CD4-positive, alpha-beta T cell treated with Interleukin-4 for 1 hour (primary cell): ENCODE measurements at places on chromosomes 1 and 21.

DNA sequence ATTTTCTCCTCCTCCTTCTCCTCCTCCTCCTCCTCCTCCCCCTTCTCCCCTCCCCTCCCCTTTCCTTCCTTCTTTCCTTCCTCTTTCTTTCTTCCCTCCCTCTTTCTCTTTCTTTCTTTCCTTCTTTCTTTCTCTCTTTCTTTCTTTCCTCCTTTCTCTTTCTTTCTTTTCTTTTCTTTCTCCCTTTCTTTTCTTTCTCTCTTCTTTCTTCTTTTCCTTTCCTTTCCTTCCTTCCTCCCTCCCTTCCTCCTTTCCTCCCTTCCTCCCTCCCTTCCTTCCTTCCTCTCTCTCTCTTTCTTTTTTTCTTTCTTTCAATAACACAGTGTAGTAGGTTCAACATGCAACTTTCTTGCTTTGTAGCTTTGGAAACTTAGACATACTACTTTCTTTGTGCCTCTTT, 46.3 kb upstream of the ADGRL2 start:
- DNase-seq: no peak

GRCh38 chr1:90273241-90273774, 278.4 kb downstream of the ZNF326 start:
- no peak for DNase-seq

- no peak for DNase-seq
These were observed 591.2 kb downstream of the SMYD3 start for GRCh38 chr1:245915841-245916240.

- DNase-seq: no peak
These were observed 106.8 kb upstream of the C1orf174 start for GRCh38 chr1:4006676-4007374.

GRCh38 chr21:32576011-32576410, 9.3 kb downstream of the TCP10L start:
- DNase-seq: no peak

- DNase-seq: no peak
These were observed 13.2 kb downstream of the IER5 start for GRCh38 chr1:181101581-181102226.

DNA sequence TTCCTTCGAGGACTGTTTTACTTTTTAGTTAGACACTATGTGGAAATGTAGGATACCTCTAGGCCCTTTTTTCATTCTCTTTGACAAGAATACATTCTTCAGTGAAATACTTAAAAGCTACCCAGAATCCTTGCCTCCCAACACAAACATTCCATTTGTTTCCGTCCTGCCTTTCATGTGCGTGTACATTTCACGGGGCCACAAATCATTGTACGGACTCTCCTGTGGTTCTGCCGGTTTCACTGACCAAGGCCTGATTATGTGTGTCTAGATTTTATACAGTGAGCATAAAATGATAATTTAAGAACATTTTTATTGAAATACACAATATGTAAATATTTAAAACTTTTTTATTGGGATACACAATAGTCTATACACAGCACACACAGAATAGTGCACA, 76.4 kb downstream of the RUNX3 start:
- DNase-seq: no peak

GRCh38 chr1:109197158-109198042, 16.3 kb upstream of the SARS1 start:
- DNase-seq: no peak
